ENCODE measurements at places on chromosomes 5 and 9. TPM values are rescaled to one million over a fixed set of nuclear protein-coding genes. Genes with fewer than 3 reads are reported as not detected.

The SNCAIP gene
- not detected for total RNA-seq

The TRPM3 gene
- total RNA-seq = not detected

DNA sequence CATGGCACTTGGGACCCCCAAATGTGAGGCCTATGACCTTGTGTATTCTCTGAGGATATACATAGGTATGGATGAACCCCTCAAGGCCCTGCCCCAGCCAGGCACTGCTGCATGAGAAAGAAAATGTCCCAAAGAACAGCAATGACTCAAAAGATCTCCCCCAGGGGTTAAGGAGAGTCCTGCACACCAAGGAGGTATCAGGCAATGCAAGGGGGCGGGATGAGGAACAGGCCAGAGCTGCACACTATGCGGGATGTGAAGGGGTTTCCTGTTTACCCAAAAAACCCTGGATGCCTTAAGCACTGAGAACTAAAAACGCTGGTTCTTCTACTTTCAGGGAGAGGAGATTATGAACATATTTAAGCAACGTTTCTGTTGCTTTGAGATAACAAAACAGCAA lies 3.4 kb downstream of the RAPGEF1 start:
- H3K36me3 ChIP-seq = peaks cover 28% of the 10 kb centered on the region
- no peaks in the 10 kb centered on the region for H3K27me3 ChIP-seq
- peak overlapping the region; percentile 62 for H3K4me3 ChIP-seq
- peaks cover 65% of the 10 kb centered on the region for H3K4me1 ChIP-seq

DNA sequence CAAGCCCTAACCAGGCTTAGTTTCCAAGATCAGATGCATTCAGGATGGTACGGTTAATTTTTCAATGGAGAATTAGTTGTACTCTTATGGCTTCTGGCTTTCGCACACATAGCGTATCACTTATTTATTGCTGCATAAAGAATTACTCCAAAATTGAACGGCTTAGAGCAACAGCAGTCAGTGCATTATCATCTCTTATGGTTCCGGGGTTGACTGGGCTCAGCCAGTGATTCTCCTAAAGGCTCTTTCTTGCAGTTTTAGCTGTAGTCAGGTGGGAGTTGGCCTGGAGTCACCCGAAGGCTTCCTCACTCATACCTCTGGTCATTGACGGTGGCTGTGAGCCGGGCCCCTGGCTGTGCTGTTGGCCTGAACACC lies 595 bp upstream of the GRHPR start:
- H3K27me3 ChIP-seq = no peaks in the 10 kb centered on the region
- DNase-seq = no peak

GRCh38 chr9:116232424-116233159 lies 79.0 kb downstream of the PAPPA start:
- peaks cover 4% of the 10 kb centered on the region for H3K27me3 ChIP-seq
- no peaks in the 10 kb centered on the region for H3K4me1 ChIP-seq

GRCh38 chr9:81380504-81381359 lies 308.6 kb downstream of the TLE1 start:
- H3K36me3 ChIP-seq = no peaks in the 10 kb centered on the region
- no peaks in the 10 kb centered on the region for H3K27me3 ChIP-seq
- no peak overlapping the region for H3K4me3 ChIP-seq
- H3K4me1 ChIP-seq = no peaks in the 10 kb centered on the region
- no peak overlapping the region for H3K27ac ChIP-seq

DNA sequence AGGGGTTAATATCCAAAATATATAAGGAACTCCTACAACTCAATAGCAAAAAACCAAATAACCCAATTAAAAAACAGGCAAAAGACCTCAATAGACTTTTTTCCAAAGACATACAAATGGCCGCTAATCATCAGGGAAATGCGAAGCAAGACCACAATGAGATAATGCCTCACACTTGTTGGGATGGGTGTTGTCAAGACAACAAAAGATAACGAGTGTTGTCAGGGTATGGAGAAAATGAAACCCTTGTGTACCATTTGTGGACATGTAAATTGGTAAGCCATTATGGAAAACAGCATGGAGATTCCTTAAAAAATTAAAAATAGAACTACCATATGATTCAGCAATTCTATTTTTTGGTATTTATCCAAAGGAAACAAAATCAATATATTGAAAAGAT lies 620.2 kb downstream of the ACTL7B start:
- no peaks in the 10 kb centered on the region for H3K4me1 ChIP-seq
- no peak overlapping the region for H3K4me3 ChIP-seq
- no peak overlapping the region for H3K27ac ChIP-seq
- H3K36me3 ChIP-seq = no peaks in the 10 kb centered on the region
- DNase-seq = no peak

GRCh38 chr9:89978185-89978584 lies 373.4 kb downstream of the GADD45G start:
- no peak overlapping the region for H3K4me3 ChIP-seq
- H3K27me3 ChIP-seq = peaks cover 33% of the 10 kb centered on the region
- H3K36me3 ChIP-seq = no peaks in the 10 kb centered on the region
- DNase-seq = no peak
- no peak overlapping the region for H3K27ac ChIP-seq
- peaks cover 12% of the 10 kb centered on the region for H3K4me1 ChIP-seq

GRCh38 chr5:52987711-52988331 lies 1.3 kb upstream of the ITGA2 start:
- H3K36me3 ChIP-seq = no peaks in the 10 kb centered on the region
- peaks cover 35% of the 10 kb centered on the region for H3K4me1 ChIP-seq
- peak overlapping the region; percentile 25 for H3K27ac ChIP-seq

DNA sequence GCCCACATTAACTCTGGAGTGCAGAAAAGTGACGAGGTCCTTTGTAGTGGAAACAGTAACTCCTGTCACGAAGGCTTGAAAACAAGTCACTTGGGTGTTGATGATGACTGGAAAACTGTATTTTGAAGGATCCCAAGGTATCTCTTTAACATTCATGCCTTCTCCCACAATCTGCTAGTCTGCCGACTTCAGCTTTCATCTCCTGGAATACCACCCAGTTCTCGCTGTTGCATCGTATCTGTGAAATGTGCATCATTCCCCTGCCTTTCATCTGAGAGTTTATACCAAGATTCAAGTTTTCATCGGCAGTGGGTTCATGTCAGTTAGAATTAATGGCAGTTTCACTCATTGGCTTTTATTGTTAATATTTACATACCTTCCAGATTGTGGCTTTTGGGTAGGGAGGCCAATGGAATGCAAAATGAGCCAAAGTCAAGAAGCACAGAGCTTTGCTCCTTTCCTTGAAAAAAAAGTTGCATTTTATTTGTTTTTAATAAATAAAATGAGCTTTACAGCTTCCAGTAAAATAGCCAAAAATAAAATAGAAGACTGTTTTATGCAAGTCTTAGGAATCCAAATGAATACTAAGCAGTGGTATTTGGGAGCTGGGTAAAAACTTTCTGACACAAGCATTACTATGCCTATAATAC lies 575.2 kb upstream of the WWC1 start:
- peaks cover 2% of the 10 kb centered on the region for H3K27me3 ChIP-seq
- no peak for DNase-seq
- no peaks in the 10 kb centered on the region for H3K36me3 ChIP-seq
- no peak overlapping the region for H3K27ac ChIP-seq
- no peak overlapping the region for H3K4me3 ChIP-seq

DNA sequence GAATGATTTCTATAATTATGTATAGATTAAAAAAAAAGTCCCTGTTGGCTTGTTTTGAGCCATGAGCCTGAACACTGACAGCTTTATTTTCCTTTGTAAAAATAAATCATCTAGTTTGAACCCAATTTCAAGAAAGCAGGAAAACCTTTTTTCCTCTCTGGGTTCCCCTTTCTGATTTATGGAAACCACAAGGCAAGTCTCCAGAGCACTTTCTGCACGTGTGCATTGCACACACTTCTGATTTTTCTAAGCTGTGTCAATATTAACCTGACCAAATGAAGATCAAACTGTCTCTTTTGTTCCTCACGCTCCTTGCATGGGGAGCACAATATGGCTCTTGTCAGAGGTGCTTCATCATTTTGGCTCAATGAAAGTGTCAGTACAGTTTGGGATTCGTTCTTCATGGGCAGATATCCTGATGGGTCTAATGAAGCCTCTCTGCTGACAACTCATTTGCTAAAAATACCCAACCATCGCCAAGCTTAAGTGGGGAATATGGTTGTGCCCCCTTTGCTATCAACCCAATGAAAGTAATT lies 39.2 kb upstream of the PCA3 start:
- no peak for DNase-seq
- H3K27ac ChIP-seq = no peak overlapping the region
- no peak overlapping the region for H3K4me3 ChIP-seq
- no peaks in the 10 kb centered on the region for H3K36me3 ChIP-seq
- H3K27me3 ChIP-seq = peaks cover 11% of the 10 kb centered on the region
- no peaks in the 10 kb centered on the region for H3K4me1 ChIP-seq

DNA sequence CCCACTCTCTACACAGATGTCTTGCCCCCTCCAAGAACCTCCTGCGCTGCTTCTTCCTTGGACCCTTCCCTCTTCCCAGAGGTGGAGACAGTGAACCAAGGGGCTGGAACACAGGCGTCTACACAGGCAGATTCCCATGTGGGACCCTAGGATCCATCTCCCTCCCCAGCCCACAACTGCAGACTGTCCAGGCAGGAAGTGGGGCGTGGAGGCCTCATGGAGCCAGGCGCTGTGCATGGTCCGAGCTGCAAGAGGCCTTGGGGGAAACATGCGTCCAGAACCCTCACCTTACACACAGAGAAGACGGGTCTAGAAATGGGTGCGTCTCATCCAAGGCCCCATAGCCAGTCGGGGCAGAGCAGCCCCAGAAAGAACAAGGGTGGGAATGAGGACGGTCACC lies 117.5 kb downstream of the VAV2 start:
- H3K36me3 ChIP-seq = no peaks in the 10 kb centered on the region
- H3K4me1 ChIP-seq = peaks cover 9% of the 10 kb centered on the region
- H3K4me3 ChIP-seq = no peak overlapping the region
- no peak for DNase-seq
- peaks cover 3% of the 10 kb centered on the region for H3K27me3 ChIP-seq

- peak overlapping the region; percentile 71 for H3K27ac ChIP-seq
- no peaks in the 10 kb centered on the region for H3K36me3 ChIP-seq
- peaks cover 26% of the 10 kb centered on the region for H3K4me1 ChIP-seq
- peaks cover 7% of the 10 kb centered on the region for H3K27me3 ChIP-seq
- H3K4me3 ChIP-seq = peak overlapping the region; percentile 42
Measured at GRCh38 chr5:74934949-74935751, 69.0 kb upstream of the FAM169A start.

- no peak overlapping the region for H3K27ac ChIP-seq
- H3K27me3 ChIP-seq = no peaks in the 10 kb centered on the region
- no peak overlapping the region for H3K4me3 ChIP-seq
Measured at GRCh38 chr9:86575825-86576525, 221.8 kb upstream of the TUT7 start.

GRCh38 chr9:20220286-20220685 lies 402.0 kb downstream of the MLLT3 start:
- H3K27me3 ChIP-seq = no peaks in the 10 kb centered on the region
- no peak for DNase-seq
- no peaks in the 10 kb centered on the region for H3K36me3 ChIP-seq
- no peak overlapping the region for H3K4me3 ChIP-seq

- no peak overlapping the region for H3K4me3 ChIP-seq
- no peak for DNase-seq
- no peaks in the 10 kb centered on the region for H3K36me3 ChIP-seq
- no peak overlapping the region for H3K27ac ChIP-seq
Measured at GRCh38 chr5:159017786-159018185, 81.9 kb downstream of the EBF1 start.

DNA sequence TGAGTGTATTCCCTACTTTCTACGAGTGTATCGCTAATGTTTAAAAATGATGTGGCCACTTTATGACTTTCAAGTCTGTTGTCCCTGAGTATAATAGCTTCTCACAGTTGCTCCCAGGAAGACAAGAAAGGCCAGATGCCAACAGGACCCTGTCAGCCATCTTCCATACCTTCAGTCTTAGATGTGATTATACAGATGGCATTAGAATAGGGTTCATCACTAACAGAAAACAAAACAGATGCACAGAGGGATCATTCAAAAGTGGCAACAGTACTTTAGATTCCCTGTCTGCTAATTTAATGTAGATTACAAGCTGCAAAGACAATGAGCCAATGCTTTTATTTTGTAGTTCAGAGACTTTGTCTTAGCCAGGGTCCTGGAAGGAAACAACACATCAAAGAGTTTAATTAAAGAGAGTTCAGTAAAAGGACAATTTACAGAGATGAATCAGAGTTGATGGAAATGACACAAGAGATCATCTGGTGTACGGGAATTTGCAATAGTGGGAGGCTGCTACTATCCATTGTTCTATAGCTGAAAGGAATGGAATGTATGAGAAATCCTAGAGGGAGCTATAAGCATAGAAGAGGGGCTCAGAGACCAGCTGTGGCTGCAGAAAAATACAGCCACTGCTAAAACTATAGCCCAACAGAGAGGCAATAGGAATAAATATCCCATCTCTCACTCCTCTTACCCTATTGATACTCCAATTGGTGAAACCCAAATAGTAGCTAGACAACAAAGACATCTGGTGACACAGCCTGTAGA lies 393.7 kb upstream of the SMC2 start:
- no peak overlapping the region for H3K4me3 ChIP-seq
- H3K27me3 ChIP-seq = no peaks in the 10 kb centered on the region
- H3K36me3 ChIP-seq = no peaks in the 10 kb centered on the region
- no peak for DNase-seq
- no peaks in the 10 kb centered on the region for H3K4me1 ChIP-seq
- no peak overlapping the region for H3K27ac ChIP-seq

GRCh38 chr5:75551471-75551870 lies 39.8 kb downstream of the POLK start:
- peaks cover 44% of the 10 kb centered on the region for H3K36me3 ChIP-seq
- H3K4me1 ChIP-seq = no peaks in the 10 kb centered on the region
- no peak overlapping the region for H3K4me3 ChIP-seq

GRCh38 chr9:131402738-131403492 lies 9.0 kb downstream of the PRRC2B start:
- peaks cover 86% of the 10 kb centered on the region for H3K4me1 ChIP-seq
- no peak for DNase-seq
- H3K27ac ChIP-seq = no peak overlapping the region
- no peaks in the 10 kb centered on the region for H3K27me3 ChIP-seq

GRCh38 chr5:102865510-102866236 lies 110.6 kb downstream of the PAM start:
- H3K27ac ChIP-seq = no peak overlapping the region
- H3K4me1 ChIP-seq = peaks cover 13% of the 10 kb centered on the region
- H3K27me3 ChIP-seq = peaks cover 11% of the 10 kb centered on the region
- peak overlapping the region; percentile 52 for H3K4me3 ChIP-seq

DNA sequence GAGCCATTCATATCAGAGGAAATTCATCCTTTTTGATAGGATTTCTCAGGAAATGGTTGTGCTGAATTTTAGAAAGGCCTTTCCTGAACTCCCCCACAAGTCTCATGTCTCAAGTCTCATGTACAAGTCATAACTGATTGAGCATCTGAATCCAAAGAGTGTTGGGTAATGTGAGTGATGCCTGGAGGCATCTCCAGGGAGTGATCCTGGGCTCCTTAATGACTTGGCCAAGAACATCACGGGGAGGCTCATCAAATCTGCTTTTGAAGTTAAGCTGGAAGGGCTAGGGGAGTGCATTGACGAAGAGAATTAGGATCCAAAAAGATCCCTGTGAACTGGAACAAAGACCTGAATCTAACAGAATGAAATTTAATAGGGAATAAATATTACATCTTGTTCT lies 79.2 kb downstream of the MAST4 start:
- peaks cover 11% of the 10 kb centered on the region for H3K27me3 ChIP-seq
- H3K36me3 ChIP-seq = no peaks in the 10 kb centered on the region
- H3K27ac ChIP-seq = no peak overlapping the region

All from activated CD4-positive, alpha-beta memory T cell treated with anti-CD3 and anti-CD28 coated beads for 36 hours (primary cell).